ENCODE measurements at places on chromosomes 2 and 18.

DNA sequence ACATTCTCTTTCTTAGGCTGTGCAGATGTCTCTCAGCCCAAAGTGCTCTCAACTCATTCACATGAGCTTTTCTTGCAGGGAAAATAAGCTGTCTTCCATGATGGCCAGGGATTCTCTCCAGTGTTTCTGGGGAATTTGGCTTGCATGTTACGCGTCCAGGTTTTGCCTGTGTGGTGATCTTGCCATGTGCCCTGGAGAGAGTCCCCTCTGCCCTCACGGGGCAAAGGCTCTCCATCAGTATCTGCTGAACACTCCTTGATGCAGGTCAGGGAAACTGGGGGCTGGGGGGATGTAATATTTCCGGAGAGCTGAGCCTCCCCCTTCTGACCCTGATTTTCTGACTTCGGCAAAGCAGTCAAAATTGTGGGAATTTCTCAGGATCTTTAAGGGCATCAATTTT is 87.6 kb downstream of the ACKR3 start:
- no peak for DNase-seq

DNA sequence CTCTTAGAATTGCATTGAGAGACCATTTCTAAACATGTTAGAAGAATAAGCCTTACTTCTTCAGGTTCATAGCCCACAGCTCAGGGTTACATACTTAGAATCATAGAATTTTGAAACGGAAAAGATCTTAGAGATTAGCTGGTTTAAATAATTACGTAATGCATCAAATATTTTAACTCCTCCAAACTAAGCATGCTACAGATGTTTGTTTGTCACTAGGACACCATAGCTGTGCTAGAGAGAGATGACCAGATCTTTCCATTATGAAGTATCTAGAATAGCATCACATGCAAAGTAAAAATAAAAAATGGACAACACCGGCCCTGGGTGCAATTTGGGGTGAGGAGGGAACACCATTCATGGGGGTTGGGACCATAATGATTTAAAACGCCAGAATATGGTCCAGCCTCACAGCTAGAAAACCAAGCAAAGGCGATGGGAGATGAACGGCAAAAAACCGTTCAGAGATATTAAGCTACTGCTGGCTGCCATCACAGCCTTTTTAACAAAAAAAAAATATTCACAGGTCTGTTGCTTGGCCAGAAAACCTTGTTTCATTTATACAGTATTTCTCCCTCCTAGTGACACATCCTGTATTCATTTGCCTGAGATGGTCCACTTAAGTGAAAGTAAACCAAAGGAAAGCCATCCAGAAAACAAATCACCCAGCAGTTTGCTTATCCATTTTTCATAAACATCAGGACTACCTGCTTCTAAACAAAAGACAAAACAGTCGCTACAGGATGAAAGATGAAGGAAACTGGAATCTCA is 94.2 kb downstream of the EPHA4 start:
- DNase-seq: no peak

DNA sequence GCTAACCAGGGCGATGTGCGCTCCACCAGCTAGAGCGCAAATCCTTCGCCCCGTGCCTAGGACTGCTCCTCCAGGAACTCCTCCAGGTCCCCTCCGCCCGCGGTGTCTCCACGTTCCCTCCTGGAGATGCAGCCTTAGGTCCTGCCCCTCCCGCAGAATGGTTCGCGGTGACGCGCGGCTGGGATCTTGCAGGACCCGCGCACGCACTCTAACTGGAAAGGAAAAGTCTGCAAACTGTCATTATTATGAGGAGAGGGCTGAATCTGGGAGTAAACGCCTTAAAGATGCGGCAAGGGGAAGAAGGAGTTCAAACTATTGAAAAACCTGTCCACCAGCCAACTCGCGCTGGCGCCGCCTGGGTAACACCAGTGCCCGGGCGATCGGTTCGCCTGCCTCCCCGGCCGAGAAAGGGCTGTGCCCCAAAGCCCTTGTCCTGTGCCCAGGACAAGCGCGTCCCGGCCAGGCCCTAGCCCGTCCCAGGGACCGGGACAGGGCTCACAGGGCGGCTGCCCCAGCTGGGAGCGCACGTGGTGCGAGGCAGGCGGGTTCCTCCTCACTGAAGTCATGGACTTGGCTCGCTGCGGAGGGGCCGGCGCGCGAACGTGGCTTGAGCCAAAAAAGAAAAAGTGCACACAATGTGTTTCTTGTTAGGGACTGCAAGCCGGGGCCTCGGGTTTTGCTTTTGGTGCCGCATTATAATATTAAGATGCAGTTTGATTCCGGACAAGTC is 5.5 kb upstream of the ID2 start:
- DNase-seq: no peak

DNA sequence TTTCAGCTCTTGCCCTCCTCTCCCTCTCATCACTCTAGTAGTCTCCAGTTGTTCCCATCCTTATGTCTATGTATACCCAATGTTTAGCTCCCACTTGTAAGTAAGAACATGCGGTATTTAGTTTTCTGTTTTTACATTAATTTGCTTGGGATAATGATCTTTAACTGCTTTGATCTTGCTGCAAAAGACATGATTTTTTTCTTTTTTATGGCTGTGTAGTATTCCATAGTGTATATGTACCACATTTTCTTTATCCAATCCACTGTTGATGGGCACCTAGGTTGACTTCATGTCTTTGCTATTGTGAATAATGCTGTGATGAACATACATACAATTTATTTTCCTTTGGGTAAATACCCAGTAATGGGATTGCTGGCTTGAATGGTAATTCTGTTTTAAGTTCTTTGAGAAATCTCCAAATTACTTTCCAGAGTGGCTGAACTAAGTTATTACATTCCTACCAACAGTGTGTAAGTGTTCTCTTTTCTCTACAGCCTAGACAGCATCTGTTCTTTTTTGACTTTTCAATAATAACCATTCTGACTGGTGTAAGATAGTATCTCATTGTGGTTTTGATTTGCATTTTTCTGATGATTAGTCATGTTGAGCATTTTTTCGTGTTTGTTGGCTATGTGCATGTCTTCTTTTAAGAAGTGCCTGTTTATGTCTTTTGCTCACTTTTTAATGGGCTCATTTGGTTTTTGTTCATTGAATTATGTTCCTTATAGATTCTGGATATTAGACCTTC is 179.6 kb upstream of the SLC39A10 start:
- no peak for DNase-seq

All from hematopoietic multipotent progenitor cell treated with erythropoietin and hydrocortisone succinate and interleukin-3 and kit ligand, for 17 days (in vitro differentiated cells).